ENCODE measurements at places on chromosomes 1 and 21.

DNA sequence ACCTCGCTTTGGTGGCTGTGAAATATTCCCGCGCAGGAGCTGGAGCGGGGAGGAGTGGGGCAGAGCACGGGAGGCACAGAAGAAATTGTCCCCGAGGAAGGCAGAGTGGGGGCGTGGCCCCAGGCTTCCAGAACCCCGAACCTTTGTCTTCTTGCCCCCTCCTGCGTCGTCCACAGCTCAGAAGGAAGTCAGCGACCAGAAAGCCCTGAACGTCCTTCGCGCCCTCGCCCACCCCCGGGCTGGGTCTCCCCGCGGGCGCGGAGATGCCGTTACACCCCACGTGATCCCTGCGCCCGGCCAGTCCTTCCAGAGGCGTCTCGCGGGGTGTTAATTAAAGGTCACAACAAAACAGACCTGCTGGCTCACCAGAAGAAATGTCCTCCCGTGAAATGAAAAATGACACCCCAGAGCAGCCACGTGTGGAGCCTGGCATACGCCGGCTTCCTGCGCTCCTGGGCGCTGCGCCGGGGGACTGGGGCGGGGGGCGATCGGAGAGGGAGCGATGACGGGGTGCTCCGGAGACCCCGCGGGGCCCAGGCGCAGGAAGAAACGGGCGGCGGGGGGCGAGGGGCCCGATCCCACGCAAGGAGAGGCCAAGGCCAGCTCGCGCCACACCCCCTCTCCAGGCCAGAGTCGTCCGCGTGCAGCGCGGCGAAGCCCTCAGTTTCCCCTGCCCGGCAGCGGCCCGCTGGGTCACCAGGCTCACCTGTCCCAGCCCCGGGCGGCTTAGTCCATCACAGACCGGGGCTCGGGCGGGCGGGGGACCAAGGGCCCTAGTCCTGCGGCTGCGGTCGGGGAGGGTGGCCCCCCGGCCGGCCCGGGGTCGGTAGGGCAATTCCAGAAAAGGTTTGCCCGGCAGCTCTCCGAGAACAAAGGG lies 995 bp upstream of the KIF26B start:
- DNase-seq: peak; percentile 37

GRCh38 chr1:233340031-233340555 lies 12.6 kb downstream of the MAP3K21 start:
- no peak for DNase-seq

- no peak for DNase-seq
Observed at GRCh38 chr1:204733869-204734596, 48.5 kb upstream of the LRRN2 start.

GRCh38 chr1:80837066-80837465 lies 963.7 kb upstream of the ADGRL2 start:
- DNase-seq: no peak

DNA sequence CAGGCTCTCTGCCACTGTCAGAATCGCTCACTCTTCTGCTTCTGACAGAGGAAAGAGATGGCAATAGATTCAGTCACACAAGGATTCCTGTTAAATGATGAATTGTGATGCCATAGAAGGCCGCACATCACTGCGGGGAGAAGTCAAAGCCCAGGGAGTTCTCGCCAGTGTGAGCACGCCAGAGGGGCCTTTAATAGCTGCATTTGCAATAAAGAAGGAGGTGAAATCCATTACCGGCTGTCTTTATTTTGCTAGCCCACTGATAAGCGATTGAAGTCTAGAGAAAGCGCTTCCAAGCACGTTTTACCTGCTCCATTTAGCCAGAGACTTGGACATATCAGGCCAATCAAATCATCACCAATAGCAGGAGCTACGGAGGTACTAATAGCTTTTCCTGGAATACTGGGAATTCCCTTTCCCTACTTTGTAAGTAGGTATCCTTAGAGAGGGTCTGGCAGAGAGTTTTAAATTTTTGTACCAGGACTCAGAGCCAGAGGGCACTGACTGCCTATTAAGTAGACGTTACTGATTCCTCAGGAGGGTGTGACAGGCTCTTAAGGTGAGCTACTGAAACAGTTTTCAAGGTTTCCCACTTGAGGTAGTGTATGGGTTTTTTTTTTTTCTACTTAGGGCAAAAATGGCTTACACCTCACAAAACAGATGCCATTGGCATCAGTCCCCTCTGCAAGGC lies 10.2 kb upstream of the TARBP1 start:
- no peak for DNase-seq

DNA sequence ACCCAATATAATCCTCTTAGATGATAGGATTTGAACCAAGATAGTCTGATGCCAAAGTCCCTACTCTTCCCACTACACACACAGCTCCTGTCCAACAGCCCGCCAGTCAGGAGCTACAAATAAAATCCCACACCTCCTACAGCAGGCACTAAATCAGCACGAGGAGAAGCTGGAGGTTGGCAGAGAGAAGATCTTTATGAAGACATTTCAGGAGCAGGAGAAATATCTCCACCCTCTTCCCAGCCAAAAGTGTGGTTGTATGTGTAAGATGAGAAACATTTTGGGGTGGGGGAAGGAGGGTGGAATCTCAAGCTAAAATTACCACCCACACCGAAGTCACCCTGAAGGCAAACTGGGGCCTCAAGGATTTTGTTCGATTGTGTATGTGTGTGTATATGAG lies 54.5 kb downstream of the PLXNA2 start:
- no peak for DNase-seq
